Ureter (tissue), 1 donor: ENCODE measurements at places on chromosomes 4 and X. TPM values are rescaled to one million over a fixed set of nuclear protein-coding genes. Genes with fewer than 3 reads are reported as not detected.

PCYT1B gene
- total RNA-seq, result 0.78 TPM

EIF2S3 gene
- total RNA-seq, result 215 TPM

PAGE3 gene
- not detected for total RNA-seq

CXCL10 gene
- 0.34 TPM for total RNA-seq

RNF128 gene
- 67.6 TPM for total RNA-seq

DMP1 gene
- total RNA-seq, result not detected

IL13RA2 gene
- 0.83 TPM for total RNA-seq

SPANXN2 gene
- not detected for total RNA-seq

NXF2B gene
- total RNA-seq, result not detected

LCORL gene
- 10.5 TPM for total RNA-seq

MSMO1 gene
- total RNA-seq, result 98.6 TPM

SLBP gene
- 29.4 TPM for total RNA-seq

MID1IP1 gene
- 66.4 TPM for total RNA-seq

HHIP gene
- total RNA-seq, result 2.8 TPM

ADAMTS3 gene
- total RNA-seq, result 0.94 TPM
